ENCODE measurements at places on chromosomes 5 and 9. TPM values are rescaled to one million over a fixed set of nuclear protein-coding genes. Genes with fewer than 3 reads are reported as not detected.
A peak's percentile ranks its signal among the peaks of the same experiment; 100 is the strongest.

- peak; percentile 66 for DNase-seq
Measured at GRCh38 chr5:105836268-105836667, 1834.5 kb downstream of the EFNA5 start.

GRCh38 chr9:6611865-6612264 lies 33.7 kb downstream of the GLDC start:
- DNase-seq, result no peak

DNA sequence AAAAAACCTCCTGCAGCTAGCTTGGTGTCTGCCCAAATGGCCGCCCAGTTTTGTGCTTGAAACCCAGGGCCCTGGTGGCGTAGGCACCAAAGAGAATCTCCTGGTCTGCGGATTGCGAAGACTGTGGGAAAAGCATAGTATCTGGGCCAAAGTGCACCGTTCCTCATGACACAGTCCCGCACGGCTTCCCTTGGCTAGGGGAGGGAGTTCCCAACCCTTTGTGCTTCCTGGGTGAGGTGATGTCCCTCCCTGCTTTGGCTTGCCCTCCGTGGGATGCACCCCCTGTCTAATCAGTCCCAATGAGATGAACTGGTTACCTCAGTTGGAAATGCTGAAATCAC lies 83.0 kb upstream of the JAK2 start:
- DNase-seq, result no peak

DNA sequence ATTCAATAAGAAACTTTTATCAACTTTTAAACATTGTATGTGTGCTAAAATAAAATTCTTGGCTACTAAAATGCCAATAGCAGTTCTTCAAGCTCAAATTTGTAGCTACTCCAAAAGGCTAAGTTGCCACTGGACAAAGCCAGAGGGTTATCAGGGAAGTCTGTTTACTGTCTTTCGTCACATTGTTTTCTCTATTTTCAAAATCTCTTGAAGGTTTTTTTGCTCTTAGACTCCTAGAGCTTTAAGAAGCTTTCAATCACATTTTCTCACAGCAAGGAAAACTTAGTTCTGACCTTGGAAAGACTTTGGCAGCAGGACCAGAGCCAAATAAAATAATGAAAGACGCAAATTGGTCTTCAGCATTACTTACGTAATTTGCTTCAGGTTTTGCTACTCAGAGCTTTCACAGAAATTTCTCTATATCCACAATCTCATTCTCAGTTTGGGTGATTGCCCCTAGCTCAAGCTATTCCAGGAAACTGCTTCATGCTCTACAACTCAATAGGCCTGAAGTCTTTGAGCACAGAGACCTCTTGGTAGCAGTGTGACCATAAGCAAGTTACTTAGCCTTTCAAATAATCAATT lies 257.7 kb downstream of the GABRG2 start:
- DNase-seq, result no peak

NR4A3 gene
- 6.2 TPM for total RNA-seq

SH3TC2 gene
- 1.2 TPM for total RNA-seq

AGXT2 gene
- total RNA-seq, result not detected

Measured in left lung (tissue), 14 donors.